D341Med (cell line): ENCODE measurements at places on chromosomes 16 and 17.

DNA sequence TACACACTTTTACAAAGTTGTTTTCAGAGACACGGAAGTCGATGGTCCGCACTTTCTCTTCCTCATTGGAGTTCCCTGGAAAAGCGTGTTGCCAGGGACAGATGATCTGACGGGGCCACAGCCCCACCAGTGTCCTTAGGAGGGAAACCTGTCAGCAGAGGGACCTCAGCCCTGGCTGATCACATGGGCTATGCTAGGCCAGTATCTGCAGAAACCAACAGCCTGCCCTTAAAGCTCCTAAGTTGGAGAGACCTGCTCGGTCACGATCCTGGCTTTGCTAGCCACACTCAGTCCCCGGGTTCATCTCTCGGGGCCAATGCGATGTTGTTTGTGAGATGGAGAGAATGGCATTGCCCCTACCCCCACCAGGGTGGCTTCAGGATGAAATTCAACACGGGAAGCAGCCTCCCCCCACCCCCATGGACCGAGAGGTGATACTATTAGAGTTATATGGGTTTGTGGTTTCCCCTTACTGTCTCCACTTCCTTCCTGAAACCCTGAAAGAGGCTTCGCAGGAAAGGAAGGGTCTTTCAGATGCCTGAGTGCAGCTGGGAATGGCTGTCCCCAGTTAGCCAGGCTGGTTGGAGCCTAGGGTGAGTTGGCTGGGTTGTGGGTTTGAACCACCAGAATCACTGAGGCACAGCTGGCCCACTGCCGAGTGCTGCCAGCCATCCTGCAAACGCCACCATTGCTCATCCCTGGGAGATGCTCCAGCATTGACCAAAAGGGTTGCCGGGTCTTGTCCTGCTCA lies 16.6 kb downstream of the RMI2 start:
- DNase-seq, result no peak

DNA sequence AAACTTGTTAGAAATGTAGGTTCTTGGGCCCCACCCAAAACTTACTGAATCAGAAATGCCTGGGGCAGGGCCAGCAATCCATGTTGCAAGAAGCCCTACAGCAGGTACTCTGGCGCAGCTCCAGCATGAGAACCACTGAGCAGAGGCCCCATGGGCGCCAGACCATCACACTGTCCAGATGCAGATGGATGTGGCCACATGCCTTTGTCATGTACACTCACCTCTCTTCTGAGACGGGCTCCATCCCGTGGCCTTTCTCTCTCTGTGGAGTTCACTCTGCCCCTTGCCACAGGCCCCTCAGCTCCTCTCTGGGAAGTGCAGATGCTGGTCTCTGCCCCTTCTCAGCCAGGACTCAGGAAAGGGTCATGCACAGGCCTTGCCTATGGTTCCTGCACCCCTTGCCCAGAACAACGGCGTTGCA lies 2.3 kb upstream of the CCNF start:
- DNase-seq, result no peak

DNA sequence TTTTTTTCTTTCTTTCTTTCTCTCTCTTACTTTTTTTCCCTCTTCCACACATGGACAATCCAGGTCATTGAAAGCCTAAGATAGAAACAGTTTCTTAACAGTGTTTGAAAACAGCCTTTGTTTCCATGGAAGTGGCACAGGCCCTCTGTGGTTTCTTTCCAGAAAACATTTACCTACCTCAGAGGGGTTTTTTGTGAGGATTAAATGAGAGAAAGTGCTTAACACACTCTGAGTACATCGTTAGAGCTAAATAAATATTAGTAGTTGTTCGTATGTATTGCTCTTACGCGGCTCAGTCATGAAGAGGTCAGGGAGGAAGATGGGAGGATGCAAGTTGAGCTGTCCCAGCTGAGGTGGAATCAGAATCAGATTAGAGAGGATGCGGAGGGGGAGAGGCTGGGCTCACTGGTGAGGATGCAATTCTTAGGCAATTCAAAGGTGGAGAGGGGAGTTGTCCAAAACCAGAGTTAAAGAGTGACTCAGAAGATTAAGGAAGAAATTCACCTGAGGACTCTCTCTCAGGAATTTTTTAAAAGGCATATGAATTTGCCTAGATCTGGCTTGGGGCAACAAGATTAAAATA lies 345.4 kb downstream of the PMP22 start:
- no peak for DNase-seq

- DNase-seq, result no peak
Observed at GRCh38 chr17:7466639-7467341, 12.6 kb downstream of the ZBTB4 start.

- DNase-seq, result no peak
Observed at GRCh38 chr17:17819561-17819995, 17.2 kb downstream of the SREBF1 start.

DNA sequence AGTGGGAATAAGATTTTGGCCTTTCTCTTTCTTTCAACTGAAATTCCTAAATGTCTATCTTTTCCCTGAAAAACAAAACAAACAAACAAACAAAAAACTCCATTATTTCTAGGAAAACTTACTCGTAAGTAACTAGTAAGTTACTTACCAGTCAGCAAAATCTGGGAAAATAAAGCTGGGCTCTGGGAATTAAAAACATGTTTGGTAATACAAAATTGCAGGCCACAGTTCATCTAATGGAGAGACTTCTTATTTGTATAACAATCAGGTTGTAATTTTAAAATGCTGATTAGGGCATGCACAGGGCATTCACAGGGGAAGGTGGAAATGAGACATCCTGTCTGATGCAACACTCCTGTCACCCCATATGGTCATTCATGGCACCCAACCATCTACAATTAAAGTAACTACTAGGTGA lies 3.8 kb upstream of the WIPI1 start:
- DNase-seq, result no peak

- no peak for DNase-seq
Observed at GRCh38 chr17:81870981-81871386, at the start of gene ARHGDIA. ARHGDIA (minus strand) TSS chr17:81871337; CDS start chr17:81869930, 1,407 bp downstream.

GRCh38 chr17:44221862-44222111 lies 2.3 kb upstream of the UBTF start:
- DNase-seq, result no peak

DNA sequence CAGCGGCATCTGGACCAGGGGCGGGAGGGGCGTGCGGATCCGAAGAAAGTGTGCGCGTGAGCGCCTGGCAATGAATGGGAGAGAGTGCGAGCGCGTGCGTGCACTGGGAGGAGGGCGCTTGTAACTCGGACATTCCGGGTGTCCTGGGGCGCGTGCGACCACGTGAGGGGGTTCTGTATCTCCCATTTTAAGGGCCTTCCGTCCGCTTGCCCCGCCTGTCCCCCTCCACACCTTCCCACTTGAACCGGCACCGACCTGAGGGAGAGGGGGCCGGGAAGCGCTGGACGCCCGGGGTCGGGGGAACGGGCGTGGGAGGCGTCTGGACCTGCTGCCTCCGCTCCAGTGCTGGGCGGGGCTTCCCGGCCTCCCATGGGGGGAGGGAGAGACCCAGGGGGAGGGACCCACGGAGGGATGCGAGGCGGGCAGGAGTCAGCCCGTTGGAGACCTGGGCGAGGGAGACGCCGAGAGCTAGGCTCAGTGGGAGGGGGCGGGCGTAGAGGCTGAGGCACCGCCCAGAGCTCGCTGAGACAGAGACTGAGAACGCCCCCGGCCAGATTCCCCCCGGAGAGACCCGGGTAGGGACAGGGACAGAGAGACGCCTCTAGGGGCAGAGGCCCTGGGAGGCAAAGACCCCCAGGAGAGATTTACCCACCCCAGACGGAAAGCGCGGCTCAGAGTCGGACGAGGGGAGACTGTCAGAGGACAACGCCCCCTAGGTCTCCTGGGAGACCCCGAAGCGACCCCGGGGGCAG lies at the start of gene KREMEN2:
KREMEN2 (plus strand) TSS at position 553 of the 752 bp plus-strand sequence. CDS start 246 bp downstream, outside the sequence.
- peak; percentile 87 for DNase-seq

GRCh38 chr17:17088541-17089525 lies 46.6 kb downstream of the MPRIP start:
- no peak for DNase-seq

GRCh38 chr16:4564661-4565267 lies 8.6 kb downstream of the C16orf96 start:
- DNase-seq, result no peak

DNA sequence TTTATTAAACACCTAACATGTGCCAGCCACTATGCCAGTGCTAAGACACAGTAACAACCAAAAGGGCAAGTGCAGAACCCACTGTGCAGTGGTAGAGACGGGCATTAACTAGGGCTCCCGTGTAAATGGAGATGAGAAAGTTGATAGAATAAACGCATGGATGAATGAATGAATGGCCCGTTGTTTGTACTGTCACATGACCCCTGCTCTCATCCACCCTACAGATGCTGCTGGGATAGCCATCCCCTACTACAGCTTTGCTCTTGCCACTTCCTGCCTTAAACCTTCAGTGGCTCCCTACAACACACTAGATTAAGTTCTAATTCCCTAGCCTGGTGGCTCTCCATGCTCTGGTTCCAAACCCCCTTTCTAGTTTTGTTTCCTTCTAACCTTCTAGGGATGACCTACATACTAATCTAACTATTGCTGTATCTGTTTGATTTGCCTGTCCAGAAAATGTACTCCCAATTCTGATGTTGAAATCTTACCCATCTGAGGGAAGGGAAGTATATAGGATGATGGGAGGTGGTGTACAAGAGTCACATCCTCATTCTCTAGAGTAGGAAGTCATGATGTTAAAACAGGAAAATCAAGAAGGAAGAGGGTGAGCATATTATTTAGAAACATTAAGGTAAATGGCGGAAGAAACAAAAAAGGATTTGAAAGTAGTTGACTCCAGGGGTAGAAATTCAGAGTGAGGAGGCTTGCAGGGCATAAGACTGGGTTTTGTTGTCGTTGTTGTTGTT lies 11.4 kb upstream of the TNRC6C start:
- no peak for DNase-seq

GRCh38 chr17:79042421-79043190 lies 18.6 kb downstream of the C1QTNF1 start:
- peak; percentile 90 for DNase-seq

GRCh38 chr17:36629252-36629847 lies 28.0 kb downstream of the MRM1 start:
- DNase-seq, result peak; percentile 93

GRCh38 chr17:60944751-60945150 lies 267.1 kb downstream of the BCAS3 start:
- no peak for DNase-seq

GRCh38 chr16:4455081-4455480 lies 19.3 kb downstream of the NMRAL1 start:
- DNase-seq, result no peak

GRCh38 chr17:33976831-33977230 lies 278.3 kb upstream of the CCL2 start:
- DNase-seq, result peak; percentile 77

GRCh38 chr17:12627177-12627629 lies 38.5 kb upstream of the MYOCD start:
- no peak for DNase-seq

GRCh38 chr17:32345951-32346600 lies 3.9 kb upstream of the ZNF207 start:
- DNase-seq, result no peak

GRCh38 chr17:62109378-62109902 lies 44.4 kb upstream of the MED13 start:
- peak; percentile 89 for DNase-seq

- peak; percentile 62 for DNase-seq
Observed at GRCh38 chr16:19113577-19114358, at the start of gene ITPRIPL2. ITPRIPL2 (plus strand) TSS chr16:19113964; CDS start chr16:19114462, 498 bp downstream.

DNA sequence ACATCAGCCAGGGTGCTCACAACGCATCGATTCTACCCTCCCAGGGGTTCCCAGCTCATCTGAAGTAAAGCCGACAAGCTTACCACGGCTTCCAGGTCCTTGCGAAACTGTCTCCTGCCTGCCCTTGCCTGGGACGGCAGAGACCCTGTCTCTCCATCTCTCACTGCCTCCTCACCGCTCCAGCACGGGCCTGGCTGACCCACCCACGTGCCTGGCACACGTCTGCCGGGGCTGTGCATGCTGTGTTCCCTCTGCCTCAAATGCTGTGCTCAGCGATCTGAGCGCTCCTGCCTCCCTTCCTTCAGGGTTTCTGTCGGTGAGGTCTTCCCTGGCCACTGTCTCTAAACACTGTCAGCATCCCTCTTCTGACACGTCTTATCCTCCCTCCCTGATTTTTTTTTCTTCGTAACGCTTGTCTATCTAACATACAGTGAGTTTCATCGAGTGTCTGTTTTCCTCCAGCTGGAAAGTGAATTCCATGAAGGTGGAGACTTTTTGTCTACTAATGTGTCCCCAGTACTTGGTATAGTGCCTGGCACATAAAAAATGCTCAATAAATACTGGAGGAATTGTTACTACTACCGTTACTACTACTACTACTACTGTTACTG lies 208.4 kb downstream of the IRF8 start:
- no peak for DNase-seq

GRCh38 chr17:45312477-45313420 lies 4.1 kb downstream of the MAP3K14 start:
- no peak for DNase-seq

- no peak for DNase-seq
Observed at GRCh38 chr17:81405411-81405872, 10.2 kb downstream of the BAHCC1 start.

DNA sequence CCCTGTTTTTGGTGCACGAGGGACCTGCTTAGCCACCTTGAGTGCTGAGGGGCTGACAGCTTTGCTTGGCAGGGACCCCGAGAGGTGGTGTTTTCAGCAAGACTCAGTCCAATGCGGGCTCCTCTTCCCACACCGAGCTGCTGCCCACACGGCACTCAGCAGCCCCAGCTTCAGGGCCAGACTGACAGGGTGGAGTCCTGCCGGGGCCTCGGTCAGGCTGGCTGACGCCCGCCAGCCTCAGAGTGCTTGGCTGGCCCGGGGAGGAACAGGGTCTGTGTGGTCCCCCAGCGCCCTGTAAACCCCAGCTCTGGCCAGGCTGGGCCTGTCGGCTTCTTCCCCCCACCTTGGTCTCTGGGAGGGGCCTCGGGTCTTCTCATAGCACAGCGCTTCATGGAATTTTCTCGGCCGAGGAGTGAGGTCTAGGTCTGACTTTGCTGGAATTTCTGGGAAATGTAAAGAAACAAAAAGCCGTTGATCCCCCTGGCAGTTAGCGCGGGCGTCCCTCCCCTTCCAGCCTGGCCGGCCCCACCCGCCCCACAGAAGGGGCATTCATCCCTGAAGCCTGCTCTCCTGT lies 2.6 kb downstream of the SOX8 start:
- no peak for DNase-seq

DNA sequence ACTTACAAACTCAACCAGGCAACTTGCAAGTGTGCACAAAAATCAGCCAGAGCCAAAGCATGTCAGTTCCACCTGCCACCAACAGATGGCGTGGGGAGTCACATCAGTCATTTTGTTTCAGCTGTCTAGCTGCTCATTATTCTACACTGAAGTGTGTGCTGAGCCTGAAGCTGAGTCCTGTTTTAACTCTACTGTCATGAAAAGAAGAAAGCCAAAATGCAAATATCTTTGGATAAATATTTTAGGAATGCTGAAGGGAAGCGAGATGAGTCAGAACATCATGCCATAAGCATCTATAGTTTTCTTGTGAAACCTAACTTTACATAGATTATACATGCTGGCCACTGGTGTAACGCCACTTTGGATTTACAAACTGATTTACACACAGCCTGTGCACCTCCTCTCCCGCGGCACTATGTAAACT lies 172.6 kb downstream of the CDK5R1 start:
- DNase-seq, result peak; percentile 88

DNA sequence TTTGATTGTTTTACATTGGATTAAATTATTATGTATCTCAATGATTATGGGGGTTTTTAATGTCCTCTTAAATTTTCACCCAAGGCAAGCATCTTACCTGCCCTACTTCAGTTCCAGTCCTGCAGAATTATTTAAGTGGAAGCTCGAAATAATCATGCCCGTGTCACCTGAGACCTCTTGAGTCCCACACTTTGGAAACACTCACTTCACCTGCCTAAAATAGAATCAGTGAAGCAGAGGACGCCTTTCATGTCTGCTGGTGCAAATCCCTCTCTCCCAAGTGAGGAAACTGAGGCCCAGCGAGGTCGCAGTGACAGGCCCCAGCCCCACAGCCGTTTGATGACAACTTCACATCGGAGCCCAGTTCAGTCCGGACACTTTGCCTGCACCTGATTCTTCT lies 284.6 kb downstream of the C16orf95 start:
- no peak for DNase-seq
